ENCODE measurements at places on chromosomes 3 and 15. TPM values are rescaled to one million over a fixed set of nuclear protein-coding genes. Genes with fewer than 3 reads are reported as not detected.

- H3K27me3 ChIP-seq: no peaks in the 10 kb centered on the region
- peak overlapping the region; percentile 50 for H3K27ac ChIP-seq
- DNase-seq: peak; percentile 21
- H3K36me3 ChIP-seq: no peaks in the 10 kb centered on the region
- no peak overlapping the region for H3K4me3 ChIP-seq
- H3K4me1 ChIP-seq: peaks cover 26% of the 10 kb centered on the region
These were observed 397.4 kb upstream of the AZI2 start for GRCh38 chr3:28745916-28746617.

GRCh38 chr3:140467796-140468315, 210.0 kb upstream of the TRIM42 start:
- no peak for DNase-seq
- H3K36me3 ChIP-seq: no peaks in the 10 kb centered on the region
- H3K4me1 ChIP-seq: no peaks in the 10 kb centered on the region
- H3K27ac ChIP-seq: no peak overlapping the region

DNA sequence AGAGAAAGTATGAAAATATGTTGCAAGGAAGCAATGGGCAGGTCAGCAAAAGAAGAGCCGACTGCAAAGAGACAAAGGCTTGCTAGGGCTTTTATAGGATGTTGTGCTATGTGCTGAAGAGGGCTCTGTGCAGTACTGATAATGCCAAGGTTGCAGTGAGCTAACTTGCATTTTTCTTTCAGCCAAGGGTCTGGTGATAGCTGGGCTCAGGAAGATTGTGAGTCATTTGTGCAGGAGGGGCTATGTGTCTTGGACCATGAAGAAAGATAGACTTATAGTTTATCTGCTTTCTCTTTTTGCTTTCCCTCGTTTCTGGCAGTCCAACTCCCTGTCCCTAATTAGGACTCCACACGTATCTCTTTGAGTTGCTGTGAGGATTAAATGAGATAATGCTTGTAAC, 64.5 kb upstream of the LRIG1 start:
- H3K36me3 ChIP-seq: no peaks in the 10 kb centered on the region
- no peak for DNase-seq
- H3K27ac ChIP-seq: no peak overlapping the region
- H3K4me3 ChIP-seq: no peak overlapping the region
- no peaks in the 10 kb centered on the region for H3K27me3 ChIP-seq

GRCh38 chr3:72319194-72320094, 528.8 kb downstream of the SHQ1 start:
- H3K27me3 ChIP-seq: no peaks in the 10 kb centered on the region
- no peaks in the 10 kb centered on the region for H3K36me3 ChIP-seq
- no peak for DNase-seq
- H3K4me3 ChIP-seq: no peak overlapping the region
- no peak overlapping the region for H3K27ac ChIP-seq

GRCh38 chr3:58217209-58217811, 6.5 kb upstream of the DNASE1L3 start:
- H3K27me3 ChIP-seq: no peaks in the 10 kb centered on the region
- DNase-seq: peak; percentile 83
- no peak overlapping the region for H3K4me3 ChIP-seq
- no peaks in the 10 kb centered on the region for H3K36me3 ChIP-seq

DNA sequence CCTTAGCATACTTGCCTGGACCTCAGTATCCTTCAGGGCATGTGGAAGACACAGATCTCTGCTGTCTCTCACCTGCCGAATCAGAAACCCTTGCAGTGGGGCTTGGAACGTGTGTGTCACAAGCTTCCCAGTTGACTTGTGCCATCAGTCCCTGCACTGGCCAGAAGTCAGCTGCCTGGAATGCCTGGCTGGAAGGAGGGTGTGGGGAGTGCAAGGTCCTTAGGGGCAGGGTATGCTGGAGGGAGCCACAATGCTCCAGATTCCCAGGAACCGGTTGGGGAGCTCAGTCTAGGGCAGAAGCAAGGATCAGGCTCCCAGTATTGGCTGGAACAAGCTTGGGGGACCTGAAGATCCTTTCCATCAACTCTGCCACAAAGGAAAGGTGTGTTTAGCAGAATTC, 27.1 kb downstream of the SPSB4 start:
- no peak overlapping the region for H3K4me3 ChIP-seq
- DNase-seq: no peak
- H3K4me1 ChIP-seq: peaks cover 40% of the 10 kb centered on the region
- 0 out of 2 replicates have a peak, but pooled peaks cover 4% of the 10 kb centered on the region for H3K36me3 ChIP-seq
- no peaks in the 10 kb centered on the region for H3K27me3 ChIP-seq
- H3K27ac ChIP-seq: no peak overlapping the region

GRCh38 chr15:68528626-68529290, 50.0 kb upstream of the CORO2B start:
- H3K4me3 ChIP-seq: no peak overlapping the region
- no peak overlapping the region for H3K27ac ChIP-seq
- no peak for DNase-seq
- peaks cover 6% of the 10 kb centered on the region for H3K27me3 ChIP-seq
- no peaks in the 10 kb centered on the region for H3K36me3 ChIP-seq

- no peaks in the 10 kb centered on the region for H3K36me3 ChIP-seq
- no peak for DNase-seq
- no peak overlapping the region for H3K27ac ChIP-seq
- H3K27me3 ChIP-seq: no peaks in the 10 kb centered on the region
These were observed 281.9 kb downstream of the TLE3 start for GRCh38 chr15:69815793-69816192.

Gene CD96
- total RNA-seq: 0.33 TPM

Gene TRPM1
- total RNA-seq: not detected

Gene DGKG
- 0.08 TPM for total RNA-seq

Gene CYP8B1
- total RNA-seq: not detected

Gene SCN5A
- 13.1 TPM for total RNA-seq

Gene TRA2B
- 304 TPM for total RNA-seq

Data from SJCRH30 (cell line).